ENCODE measurements at places on chromosomes 7 and 10.

GRCh38 chr10:114575417-114576131 is 82.5 kb downstream of the ABLIM1 start:
- DNase-seq, result no peak

GRCh38 chr10:56370217-56371113 is 9.4 kb upstream of the ZWINT start:
- no peak for DNase-seq

- no peak for DNase-seq
Observed at GRCh38 chr7:36653663-36654355, 70.5 kb downstream of the AOAH start.

- DNase-seq, result no peak
Observed at GRCh38 chr10:76922666-76923065, 714.9 kb downstream of the KCNMA1 start.

DNA sequence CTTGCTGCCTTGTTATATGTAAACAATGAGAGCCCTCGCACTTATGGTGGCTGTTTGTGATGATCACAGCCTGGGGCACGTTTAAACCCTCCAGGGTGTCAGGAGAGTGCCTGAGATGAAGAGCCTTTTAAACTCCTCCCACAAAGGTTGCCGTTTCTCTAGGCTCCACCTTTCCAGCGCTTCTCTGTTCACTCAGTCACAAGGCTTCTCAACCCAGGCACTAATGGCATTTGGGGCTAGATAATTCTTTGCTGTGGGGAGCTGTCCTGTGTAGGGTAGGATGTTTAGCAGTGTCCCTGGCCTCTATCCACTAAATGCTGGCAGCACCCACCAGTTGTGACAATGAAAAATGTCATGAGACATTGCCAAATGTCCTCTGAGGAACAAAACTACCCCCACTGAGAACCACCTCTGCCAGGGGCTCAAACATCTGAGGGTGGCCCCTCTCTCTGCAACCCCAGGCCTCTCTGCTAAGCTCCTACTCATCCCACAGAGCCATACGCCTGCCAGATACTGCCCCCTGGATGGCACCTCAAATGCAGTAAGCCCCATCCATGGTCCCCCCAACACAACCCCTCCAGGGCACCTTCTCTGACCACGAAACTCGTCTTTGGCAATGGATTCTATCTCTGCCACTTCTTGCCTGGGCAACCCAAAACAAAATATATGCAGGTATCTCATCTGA is 144.3 kb upstream of the ZMIZ1 start:
- DNase-seq, result no peak

GRCh38 chr10:63865210-63865609 is 344.0 kb downstream of the REEP3 start:
- DNase-seq, result no peak

DNA sequence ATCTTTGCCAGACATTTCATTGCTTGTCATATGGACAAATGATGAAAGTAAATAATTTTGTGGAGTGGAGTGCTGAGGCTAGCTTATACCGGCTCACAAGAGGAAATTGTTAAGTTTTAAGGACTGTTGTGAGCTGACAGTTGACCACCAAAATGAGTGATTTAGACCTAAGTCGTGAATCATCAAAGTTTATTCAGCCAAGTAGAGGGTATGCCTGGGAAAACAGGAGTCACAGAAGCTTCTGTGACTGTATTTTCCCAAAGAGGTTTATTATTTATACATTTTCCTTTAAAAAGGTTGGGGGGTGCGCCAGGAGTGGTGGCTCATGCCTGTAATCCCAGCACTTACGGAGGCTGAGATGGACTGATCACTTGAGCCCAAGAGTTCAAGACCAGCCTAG is 21.8 kb downstream of the MRPS24 start:
- DNase-seq, result no peak

GRCh38 chr7:69825113-69825972 is 227.1 kb downstream of the AUTS2 start:
- no peak for DNase-seq

- DNase-seq, result no peak
Observed at GRCh38 chr7:155463114-155463811, 5.3 kb downstream of the EN2 start.

DNA sequence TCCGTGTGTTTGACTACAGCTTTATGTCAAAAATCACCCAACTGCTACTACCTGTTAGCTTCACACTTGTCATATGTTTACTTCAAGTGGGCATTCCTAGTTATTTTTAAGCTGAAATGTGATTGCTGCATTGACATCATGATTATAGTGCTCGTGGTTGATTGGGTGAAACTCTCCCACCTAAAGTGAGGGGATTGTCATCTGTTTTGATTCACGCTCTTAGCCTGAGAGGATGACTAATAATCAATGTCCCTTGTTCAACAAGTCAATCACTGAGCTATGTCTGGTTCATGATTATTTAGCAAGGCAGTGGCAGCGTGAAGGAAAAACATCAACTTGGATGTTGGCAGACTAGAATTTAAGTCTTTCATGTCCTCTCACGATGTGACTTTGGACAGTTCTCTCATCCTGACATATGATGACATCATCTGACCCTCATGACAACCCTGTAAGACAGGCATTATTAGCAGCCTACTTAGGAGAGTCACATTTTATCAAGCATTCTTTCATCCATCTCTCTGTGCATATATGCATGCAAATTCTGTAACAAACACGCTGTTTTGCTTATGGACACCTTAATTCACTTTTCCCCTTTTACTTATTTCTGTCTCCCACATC is 352.6 kb upstream of the ZMIZ1 start:
- DNase-seq, result no peak

GRCh38 chr10:78774999-78775711 is 293.6 kb upstream of the ZMIZ1 start:
- no peak for DNase-seq

DNA sequence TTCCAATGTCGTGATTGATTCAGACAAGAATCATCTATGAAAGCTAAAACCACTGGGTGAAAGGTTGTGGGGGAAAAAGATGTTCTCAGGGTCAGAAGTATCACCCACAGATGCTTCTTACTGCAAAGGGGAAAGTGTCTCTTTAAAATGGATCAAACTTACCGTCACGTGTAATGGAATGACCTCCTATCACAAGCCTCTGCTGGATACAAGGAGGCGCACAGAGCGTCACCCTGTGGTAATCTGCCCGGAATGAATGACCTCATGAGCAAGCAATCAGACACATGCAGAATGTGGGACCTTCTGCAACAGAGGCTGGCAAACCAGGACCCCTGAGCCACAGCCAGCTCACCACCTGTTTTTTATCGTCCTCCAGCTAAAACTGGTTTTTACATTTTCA is 33.0 kb downstream of the WIPF3 start:
- no peak for DNase-seq

DNA sequence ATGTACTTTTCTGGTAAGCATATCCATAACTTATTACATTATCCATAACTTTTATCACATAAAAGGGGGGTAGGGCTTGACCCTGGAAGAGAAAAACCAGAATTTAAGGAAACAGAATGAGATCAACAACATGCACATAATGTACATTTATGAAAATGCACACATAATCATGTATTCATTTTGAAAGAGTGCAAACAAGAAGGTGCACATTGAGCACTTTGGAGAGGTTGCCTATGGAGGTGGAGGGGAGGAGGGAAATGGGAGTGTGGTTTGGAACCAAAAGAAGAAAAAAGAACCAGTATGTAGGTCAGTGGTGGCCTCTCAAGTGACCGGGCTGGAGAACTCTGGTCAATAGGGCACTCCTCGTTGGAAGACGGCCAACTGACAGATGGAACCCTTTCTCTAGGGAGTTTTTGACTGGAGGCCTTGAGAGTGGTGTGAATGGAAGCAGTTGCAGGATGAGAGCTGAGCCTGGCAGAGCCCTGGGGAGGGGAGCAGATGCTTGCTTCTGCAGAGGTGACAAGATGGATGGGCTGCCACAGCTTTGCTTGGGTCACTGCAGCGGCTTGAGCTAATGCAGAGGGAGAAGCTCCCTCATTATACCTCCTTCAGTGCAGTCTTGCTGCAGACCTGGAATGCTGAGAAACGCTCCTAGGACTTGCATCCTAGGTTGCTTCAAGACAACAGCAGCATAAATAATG is 192.7 kb downstream of the SEC23IP start:
- DNase-seq, result no peak

GRCh38 chr7:90858546-90858945 is 262.4 kb downstream of the CDK14 start:
- DNase-seq, result no peak

GRCh38 chr7:157679607-157680006 is 342.8 kb downstream of the DNAJB6 start:
- DNase-seq, result no peak

DNA sequence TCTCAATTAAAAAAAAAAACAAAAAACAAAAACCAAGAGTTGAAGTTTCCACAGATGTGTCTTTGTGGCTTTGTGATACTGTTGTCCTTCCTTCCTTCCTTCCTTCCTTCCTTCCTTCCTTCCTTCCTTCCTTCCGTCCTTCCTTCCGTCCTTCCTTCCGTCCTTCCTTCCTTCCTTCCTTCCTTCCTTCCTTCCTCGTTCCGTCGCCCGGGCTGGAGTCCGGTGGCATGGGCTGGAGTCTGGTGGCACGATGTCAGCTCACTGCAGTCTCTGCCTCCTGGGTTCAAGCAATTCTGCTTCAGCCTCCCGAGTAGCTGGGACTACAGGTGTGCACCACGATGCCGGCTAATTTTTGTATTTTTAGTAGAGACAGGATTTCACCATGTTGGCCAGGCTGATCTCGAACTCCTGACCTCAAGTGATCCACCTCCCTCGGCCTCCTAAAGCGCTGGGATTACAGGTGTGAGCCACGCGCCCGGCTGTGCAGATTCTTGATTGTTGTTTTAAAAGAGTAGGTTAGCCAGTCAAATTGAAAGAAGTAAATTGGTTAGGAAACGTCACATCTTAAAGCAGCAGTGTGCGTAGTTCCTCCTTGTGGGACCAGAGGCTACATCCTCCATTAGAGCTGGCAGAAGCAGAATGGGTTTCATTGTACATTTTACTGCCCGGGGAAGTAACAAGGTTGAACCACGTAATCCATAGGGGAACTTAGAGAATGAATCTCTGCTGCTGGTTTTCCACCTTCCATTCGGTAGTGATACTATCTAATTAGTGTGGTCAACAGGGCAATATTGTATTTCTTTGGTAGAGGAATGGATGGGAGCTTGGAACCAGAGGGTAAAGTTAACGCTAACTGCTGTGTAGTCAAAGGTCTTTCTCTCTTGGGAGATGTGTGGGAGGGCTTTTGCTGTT is 20.6 kb downstream of the DNAJB6 start:
- DNase-seq, result no peak

DNA sequence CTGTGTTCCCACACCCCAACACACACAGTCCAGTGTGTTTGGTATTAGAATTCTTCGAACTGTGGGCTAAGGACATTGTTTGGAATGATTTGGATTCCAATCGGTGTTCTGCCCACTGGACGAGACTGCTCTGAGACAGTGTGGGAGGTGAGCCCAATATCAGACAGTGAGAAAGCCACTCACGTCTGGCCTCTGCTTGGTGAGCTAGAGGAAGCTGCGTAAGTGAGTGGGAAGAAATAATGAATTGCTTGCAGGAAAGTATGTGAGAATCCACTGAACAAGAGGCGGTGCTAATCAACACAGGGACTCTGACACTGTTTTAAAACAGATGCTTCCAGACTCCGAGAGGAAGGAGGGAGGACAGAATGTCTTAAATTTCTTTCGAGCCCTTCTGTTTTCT is 675.0 kb upstream of the ANKRD30A start:
- no peak for DNase-seq

- DNase-seq, result no peak
Observed at GRCh38 chr10:71259815-71260501, 47.6 kb downstream of the UNC5B start.

DNA sequence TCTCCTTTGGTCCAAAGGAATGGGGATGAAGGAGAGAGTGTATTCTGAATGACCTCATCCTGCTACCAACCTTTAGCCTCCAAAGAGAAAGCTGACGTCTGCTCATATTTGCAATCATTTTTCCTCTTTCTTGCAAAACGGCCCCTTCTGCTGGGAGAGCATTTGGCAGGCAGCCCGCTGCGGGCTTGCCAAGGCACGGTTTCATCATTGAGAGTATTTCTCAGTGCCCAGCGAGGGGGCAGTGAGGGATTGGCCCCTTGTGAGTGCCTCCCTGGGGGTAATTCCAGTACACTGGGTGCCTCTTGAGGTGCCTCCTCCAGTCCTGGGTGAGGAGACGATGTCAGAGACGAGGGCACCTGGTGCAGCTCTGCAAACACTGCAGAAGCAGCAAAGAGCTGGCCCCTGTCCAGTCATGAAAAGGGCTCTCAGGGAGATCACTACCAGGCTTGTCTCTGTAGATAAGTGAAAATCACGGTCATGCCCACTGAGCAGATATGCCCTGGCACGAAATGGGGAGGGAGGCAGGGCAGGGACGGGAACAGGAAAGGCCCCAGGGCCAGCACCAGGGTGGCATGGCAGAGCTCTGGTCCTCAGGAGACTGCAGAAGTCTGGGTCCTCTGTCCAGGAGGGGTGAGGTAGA is 48.7 kb upstream of the SHH start:
- DNase-seq, result no peak

GRCh38 chr7:620056-620455 is 100.4 kb upstream of the PDGFA start:
- DNase-seq, result no peak

- no peak for DNase-seq
Observed at GRCh38 chr7:75689246-75690099, 49.3 kb downstream of the HIP1 start.

DNA sequence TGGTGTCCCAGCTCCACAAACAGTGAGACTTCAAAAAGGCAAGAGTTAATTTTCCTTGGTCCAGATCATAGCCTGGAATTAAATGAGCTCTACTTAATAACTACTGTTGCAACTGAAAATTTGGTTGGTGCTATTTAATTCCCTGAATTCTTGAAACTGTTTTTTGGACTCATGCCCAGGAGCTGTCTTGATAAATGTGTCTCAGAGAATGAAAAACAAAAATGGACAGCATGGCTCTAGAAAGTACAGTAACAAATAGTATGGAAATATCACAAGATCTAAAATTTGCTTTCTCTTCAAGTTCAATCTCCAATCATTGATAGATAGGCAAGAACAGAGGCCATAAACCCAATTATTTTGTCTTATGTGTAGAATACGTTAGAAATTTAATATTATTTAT is 42.5 kb downstream of the CCDC71L start:
- DNase-seq, result no peak

DNA sequence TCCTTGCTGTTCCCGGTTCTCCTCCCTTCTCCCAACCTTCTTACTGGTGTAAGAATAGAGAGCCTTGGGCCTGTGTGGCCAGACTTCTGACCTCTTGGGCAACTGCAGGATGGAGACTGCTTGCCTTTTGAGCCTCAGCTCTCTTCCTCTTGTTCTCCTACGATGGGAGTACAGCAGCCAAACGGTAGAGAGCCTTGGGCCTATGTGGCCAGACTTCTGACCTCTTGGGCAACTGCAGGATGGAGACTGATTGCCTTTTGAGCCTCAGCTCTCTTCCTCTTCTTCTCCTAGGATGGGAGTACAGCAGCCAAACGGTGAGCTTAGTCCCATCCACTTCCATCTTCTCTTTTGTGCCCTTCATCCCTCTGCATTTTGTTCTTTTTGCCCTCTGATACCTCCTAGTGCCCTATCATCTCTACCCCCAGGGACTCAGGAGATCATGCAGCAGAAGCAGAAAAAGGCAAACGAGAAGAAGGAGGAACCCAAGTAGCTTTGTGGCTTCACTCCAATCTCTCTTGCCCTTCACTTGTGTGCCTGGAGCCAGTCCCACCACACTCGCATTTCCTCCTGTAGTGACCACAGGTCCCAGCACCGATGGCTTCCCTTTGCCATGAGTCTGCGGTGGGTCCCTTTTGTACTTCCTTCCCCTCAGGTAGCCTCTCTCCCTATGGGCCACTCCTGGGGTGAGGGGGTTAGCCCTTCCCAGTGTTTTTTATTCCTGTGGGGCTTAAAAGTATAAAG is 15.3 kb downstream of the SLC25A13 start:
- DNase-seq, result no peak

GRCh38 chr10:71334221-71334791 is 15.2 kb downstream of the SLC29A3 start:
- no peak for DNase-seq
